ENCODE measurements at places on chromosomes 6 and 20. TPM values are rescaled to one million over a fixed set of nuclear protein-coding genes. Genes with fewer than 3 reads are reported as not detected.

The CCN2 gene
- total RNA-seq: not detected

DNA sequence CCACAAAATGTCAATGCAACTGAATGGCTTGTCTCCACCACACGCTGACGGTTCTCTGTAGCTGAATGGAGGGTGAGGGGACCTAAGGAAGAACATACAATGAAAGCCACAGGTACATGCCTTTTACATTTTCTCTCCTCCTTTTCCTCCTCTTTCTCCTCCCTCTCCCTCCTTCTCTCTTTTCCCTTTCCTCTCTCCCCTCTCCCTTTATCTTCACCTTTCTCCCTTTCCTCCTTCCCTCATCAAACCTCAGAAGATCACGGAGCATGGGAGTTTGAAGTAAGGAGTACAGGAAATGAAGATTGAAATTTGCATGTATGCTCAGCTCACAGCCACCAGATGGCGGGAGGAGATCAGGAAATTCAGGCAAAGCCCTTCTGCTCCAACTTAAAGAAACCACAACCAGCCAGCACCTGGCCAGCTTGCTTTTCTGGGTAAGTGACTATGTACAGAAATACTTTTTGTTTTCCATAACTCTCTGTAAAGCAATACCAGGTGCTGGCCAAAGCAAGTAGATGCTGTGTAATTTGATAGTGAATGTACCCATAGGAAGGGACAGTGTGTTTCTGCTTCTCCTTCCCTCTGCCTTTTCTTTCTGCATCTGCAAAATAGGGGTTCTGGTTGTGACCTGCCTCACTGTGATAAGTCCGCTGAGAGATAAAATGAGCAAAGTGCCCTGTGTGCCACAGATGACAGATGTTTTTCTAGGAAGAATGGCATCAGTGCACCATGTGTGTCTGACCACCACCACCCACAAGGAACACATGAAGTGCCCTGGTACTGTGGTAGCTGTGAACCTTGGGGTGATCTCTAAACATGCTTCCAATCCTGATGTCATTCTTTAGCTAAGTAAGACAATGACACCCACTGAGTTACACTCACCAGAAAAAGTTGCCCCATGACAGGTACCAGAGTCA lies 18.6 kb upstream of the FOXO3 start:
- DNase-seq: peak; percentile 79

DNA sequence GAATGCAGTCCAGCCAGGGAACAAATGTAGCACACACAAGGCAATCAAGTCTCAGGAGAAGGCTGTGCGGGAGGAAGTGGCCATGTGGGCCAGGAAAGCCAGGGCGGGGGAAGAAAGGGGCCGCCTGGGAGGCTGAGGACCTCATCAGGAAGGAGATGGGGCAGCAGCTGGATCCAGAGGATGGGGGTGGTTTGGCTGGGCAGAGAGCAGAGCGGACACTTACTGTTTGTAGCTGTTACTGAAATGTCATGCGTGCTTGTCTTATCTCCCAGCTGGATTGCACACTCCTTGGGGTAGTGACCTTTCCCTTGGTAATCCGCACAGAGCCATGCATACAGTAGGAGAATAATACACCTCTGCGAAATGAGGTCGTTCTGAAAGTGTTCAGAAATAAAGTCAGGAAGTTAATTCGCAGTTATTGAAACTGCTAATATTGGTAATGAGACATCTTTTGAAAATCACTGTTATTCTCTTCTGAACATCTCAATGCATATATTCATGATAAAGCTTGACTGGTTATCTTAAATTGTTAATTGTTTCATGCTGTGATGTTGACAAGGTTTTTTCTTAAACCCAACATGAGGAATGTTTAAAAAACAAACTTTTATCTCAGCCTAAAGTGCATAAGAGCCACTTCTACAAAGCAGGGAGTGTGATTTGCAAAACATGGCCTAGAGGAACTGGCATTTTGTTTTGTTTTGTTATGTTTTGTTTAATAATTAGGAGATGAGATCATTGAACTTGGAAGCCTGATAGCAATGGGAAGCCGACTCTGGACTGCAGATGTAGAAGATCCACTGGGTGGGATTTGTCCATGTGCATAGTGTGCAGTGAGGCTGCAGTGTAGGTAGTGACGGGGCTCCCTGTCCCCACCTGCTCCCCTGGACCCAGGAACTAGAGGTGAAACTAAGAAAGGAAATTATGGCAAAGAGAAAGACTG lies 18.0 kb upstream of the MAP3K4 start:
- DNase-seq: no peak

The PNISR gene
- total RNA-seq: 121 TPM

GRCh38 chr6:1619098-1619672 lies 9.5 kb downstream of the FOXC1 start:
- DNase-seq: no peak

The ZBTB12 gene
- total RNA-seq: 1.8 TPM

DNA sequence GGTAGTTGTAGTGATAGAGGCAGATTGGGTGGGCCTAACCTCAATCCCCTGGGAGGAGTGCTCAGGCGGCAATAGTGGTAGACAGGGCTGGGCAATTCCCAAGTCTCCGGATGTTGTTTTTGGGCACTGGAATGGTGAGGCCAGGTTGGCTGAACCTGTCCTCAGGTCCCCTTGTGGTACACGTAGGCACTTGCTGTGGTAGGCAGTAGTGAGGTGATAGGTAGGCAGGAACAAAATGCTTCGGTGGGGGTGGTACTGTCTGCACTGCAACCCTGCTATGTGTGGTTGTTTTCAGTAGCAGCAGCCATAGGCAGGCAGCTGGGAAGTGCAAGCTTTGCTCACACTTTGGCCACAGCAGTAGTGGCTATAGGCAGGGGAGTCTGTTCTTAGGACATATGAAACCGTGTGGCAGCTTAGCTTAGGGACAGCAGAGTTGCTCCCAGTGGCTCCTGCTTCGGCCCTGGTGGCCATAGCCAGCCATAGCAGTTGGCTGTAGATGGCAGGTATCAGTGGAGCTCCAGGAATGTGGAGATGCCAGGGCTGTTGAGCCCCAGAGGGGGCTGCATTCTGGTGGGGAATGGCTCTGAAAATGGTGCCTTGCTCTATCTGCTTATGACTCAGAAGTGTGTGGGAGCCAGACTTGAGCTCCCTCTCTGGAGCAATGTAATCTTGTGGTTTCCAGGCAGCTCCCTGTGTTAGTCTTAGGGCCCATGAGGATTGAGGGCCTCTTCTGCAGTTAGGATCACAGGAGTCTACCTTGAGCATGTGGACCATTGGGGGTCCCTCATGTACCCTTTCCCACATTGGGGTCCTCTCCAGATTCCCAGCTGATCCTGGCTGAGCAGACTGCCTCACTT lies 241.8 kb upstream of the BMP2 start:
- no peak for DNase-seq

The ZC3H12D gene
- total RNA-seq: 39.0 TPM

- DNase-seq: no peak
Observed at GRCh38 chr6:169536446-169537170, 165.2 kb downstream of the WDR27 start.

DNA sequence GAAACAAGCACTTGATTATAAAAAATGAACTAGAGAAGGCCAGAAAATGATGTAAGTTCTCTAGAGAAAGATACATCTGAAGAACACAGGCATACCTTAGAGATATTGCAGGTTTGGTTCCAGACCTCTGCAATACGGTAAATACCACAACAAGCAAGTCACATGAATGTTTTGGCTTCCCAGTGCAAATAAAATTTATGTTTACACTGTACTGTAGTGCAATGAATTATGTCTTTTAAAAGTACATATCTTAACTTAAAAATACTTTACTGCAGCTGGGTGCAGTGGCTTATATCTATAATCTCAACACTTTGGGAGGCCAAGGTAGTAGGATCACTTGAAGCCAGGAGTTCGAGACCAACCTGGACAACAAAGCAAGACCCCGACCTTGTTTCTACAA lies 10.9 kb upstream of the KIAA1586 start:
- DNase-seq: no peak

GRCh38 chr6:155324172-155324571 lies 9.9 kb upstream of the TFB1M start:
- DNase-seq: no peak

- no peak for DNase-seq
Observed at GRCh38 chr6:104540743-104541142, 319.0 kb downstream of the HACE1 start.

GRCh38 chr20:6142348-6142993 lies 19.6 kb upstream of the FERMT1 start:
- DNase-seq: peak; percentile 55

The DOK5 gene
- total RNA-seq: 1.4 TPM

- peak; percentile 17 for DNase-seq
Observed at GRCh38 chr6:47698342-47698787, at the start of gene ADGRF4. ADGRF4 (plus strand) TSS chr6:47698580; CDS start chr6:47707246, 8,666 bp downstream.

The PRDM13 gene
- not detected for total RNA-seq

GRCh38 chr20:9136114-9136513 lies 67.2 kb downstream of the PLCB4 start:
- no peak for DNase-seq

The DYNLRB1 gene
- 66.6 TPM for total RNA-seq

The MYT1 gene
- not detected for total RNA-seq

DNA sequence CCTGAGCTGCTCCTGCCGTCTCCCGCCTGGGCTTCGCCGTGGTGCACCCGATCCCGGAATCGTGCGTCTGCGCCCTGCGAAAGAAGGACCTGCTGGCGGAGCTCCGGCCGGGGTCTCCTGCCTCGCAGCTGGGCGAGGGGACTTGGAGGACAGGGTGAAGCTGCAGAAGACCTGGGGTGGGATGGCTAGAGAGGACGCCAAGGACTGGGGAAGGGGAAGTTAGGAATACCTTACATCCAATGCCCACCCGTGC lies 150.2 kb downstream of the PRL start:
- DNase-seq: no peak

The CLPSL2 gene
- not detected for total RNA-seq

The WFDC5 gene
- not detected for total RNA-seq

- no peak for DNase-seq
Observed at GRCh38 chr20:20604357-20604756, 108.1 kb downstream of the RALGAPA2 start.

The SLC22A2 gene
- total RNA-seq: not detected

- DNase-seq: peak; percentile 37
Observed at GRCh38 chr20:50510706-50511542, 741 bp downstream of the PTPN1 start.

DNA sequence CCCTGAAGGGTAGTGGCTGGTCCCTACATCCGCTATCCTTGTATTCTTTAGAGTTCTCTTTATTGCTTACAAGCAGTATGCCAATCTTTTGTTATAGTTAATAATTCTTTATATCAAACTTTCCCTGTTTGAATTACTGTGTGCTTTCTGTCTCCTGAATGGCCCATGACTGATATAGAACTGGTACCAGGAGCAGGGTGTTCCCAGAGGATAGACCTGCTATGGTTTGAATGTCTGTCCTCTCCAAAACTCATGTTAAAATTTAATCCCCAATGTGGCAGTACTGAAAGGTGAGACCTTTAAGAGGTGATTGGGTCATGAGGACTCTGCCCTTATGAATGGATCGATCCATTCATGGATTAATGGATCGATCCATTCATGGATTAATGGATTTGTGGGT lies 26.0 kb downstream of the CD164 start:
- no peak for DNase-seq

The BAG2 gene
- total RNA-seq: 8.9 TPM

DNA sequence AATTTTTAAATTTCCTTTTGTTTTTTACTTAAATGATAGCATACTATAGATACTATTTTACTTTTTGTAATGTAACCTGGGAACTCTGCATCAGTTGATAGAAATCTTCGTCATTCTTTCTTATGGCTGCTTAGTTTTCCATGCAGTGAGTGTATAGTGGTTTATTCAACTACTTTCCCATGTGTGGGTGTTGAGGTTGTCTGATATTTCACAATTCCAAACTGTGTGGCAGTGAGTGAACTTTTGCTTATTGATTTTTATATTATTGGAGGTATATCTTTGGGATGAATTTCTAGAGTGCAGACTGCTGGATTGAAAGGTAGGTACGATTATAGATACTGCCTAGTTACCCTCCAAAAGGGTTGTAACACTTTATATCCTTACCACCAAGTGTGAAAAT lies 136.5 kb downstream of the CDKAL1 start:
- no peak for DNase-seq

GRCh38 chr20:45157962-45158361 lies 16.7 kb upstream of the PI3 start:
- DNase-seq: no peak

DNA sequence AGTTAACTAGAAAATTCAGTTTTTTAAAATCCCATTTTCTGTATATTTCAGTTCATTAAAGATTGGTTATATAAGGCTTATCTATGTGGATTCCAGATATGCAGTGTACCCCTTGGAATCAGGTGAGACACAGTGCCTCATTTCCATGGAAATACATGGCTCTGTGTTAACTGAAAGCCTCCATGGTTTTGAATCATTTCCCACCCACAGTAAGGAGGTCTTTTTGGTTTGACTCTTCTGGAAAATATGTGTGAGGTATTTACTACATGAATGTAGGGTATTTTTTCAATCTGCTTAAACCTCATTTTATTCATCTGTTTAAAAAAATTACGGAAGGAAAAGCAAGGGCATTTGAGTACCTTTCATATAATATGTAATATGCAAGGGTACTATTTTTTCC lies 25.5 kb downstream of the RNF144B start:
- no peak for DNase-seq

DNA sequence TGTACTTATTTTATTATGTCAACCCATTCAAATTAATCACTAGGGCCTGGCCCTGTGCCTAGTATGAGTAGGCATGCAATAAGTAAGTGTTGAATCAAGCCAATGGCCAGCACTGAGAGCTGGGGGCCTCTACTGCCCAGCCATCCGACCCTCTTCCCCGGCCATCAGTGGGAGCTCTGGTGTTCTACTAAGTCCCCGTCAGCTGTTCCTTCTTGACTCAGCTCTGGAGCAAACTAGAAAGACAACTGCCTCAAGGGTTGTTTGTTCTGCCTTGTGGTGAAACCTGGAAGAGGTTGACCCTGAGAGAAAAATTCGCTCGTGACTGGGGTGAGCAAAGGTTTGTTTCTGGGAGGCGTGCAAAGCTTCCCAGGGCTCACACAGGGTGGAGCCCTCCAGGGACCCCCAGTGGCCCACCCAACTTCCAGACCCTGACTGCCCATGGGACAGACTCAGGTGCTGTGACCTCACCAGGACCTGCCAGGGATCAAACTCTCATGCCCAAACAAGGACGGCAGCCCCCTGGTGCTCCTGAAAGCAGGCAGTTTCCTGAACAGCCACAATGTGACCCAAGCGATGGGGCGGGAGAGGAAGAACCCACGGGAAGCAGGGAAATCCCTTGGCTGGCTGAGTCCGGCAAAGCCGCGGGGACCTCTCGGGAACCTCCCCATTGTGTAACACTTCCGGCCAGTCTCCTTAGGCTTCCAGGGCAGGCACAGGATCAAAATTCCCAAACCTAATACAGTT lies 50.4 kb downstream of the BANF2 start:
- no peak for DNase-seq

The TAF11 gene
- 29.3 TPM for total RNA-seq

- no peak for DNase-seq
Observed at GRCh38 chr6:9492790-9493189, 922.1 kb downstream of the TFAP2A start.

The SESN1 gene
- total RNA-seq: 23.3 TPM

GRCh38 chr20:37907330-37907676 lies 4.4 kb downstream of the VSTM2L start:
- no peak for DNase-seq

Data from activated CD8-positive, alpha-beta T cell treated with anti-CD3 and anti-CD28 coated beads for 36 hours (primary cell).